ENCODE measurements at places on chromosomes 7 and 10.

- DNase-seq, result no peak
Observed at GRCh38 chr10:75108684-75109458, 2.6 kb upstream of the SAMD8 start.

- no peak for DNase-seq
Observed at GRCh38 chr7:42886129-42886528, 25.7 kb downstream of the C7orf25 start.

- DNase-seq, result no peak
Observed at GRCh38 chr7:109527833-109528232, 958.2 kb downstream of the DNAJB9 start.

DNA sequence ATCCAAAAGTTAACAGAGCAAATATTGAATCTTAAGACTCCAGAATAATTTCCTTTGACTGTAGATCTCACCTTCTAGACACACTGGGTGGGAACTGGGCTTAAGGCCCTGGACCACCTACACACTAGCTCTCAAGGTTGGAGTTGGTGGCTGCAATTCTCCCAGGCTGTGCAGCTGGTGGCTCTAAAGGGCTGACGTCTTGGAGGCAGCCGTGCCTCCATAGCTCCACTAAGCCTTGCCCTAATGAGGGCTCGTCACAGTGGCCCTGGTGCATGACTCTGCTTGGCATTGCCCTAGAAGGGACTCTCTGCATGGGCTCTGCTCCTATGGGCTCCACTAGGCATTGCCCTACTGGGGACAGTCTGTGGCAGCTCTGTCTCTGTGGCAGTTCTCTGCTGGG lies 1005.2 kb downstream of the CCSER2 start:
- no peak for DNase-seq

GRCh38 chr7:3861386-3861785 lies 560.3 kb downstream of the SDK1 start:
- no peak for DNase-seq

- DNase-seq, result no peak
Observed at GRCh38 chr7:84729284-84729683, 457.6 kb downstream of the SEMA3D start.

GRCh38 chr7:154576604-154577003 lies 426.3 kb downstream of the PAXIP1 start:
- DNase-seq, result no peak

DNA sequence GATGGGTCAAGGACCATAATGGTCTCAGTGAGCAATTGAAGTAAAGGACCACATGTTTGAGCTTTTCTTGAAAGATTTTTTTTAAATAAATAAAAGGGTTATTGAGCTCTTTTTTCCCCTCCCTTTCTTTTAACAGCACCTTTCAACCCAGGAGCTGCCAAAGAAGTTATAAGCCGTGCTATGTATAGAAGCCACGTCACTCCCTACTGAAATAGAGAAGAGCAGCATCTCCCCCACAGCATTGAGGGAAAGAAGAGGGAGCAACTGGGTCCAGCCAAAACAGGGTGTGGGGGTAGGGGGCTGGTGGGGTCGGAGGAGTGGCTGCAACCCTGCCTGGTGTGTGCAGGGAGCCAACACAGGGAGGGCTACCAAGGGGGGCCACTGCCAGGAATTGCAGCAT lies 227.2 kb downstream of the PLXNA4 start:
- no peak for DNase-seq

- DNase-seq, result no peak
Observed at GRCh38 chr7:70797109-70797514, 334.8 kb upstream of the GALNT17 start.

DNA sequence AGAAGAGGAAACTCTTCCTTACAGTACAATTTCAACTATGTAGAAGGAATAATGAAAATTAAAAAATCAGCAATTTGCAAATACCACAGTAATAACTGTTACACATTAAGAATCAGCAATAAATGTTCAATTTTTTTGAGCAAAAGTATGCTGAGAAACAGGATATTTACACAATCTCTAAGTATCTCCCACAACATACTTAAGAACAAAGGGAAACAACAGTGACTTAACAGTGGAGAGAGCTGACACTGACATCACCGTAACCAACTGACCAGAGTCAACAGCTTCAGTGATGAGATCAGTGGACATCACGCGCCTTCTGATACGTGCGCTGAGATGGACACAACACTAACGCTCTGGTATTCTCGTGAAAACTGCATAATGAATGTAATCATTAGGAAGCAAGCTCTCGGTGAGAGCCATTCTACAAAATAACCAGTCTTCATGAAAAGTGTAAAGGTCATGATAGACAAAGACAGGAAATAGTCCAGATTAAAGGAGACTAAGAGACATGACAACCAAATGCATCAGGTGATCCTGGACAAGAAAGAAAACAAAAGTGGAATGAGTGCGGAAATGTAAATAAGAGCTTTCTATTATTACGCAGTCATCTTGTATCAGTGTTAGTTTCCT lies 82.6 kb downstream of the PIP4K2A start:
- DNase-seq, result no peak
